ENCODE measurements at places on chromosomes 2 and 18.

DNA sequence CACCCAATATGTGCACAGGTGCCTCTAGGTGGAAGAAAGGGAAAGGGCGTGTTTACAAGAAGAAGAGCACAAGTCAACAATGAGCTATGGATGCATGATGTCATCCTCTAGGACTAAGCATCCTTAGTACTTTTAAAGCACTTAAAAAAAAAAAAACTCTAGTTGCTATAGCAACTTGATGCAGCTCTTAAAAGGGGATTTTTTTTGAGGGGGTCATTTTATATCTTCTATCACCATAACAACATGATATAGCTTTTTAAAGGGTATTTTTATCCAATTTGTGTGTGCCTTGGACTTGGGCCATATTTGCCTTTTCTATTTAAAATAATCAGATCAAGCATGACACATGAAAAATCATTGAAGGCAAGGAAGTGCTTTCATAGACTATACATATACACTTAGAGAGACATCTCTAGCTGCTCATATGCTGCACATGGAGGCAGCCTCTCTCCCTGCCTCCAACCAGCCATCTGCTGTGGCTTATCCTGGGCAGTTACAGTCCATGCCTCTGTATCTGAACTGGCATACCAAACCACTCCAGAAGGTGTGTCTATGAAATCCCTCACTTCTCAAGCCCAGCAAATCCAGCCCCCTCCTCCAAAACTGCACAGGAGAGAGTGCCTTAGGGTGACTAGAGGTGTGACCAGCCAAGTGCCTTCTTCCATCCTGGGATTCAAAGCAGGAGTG, 165.4 kb downstream of the MSH2 start:
- DNase-seq, result no peak

GRCh38 chr2:67799886-67800285, 262.9 kb downstream of the C1D start:
- DNase-seq, result no peak

DNA sequence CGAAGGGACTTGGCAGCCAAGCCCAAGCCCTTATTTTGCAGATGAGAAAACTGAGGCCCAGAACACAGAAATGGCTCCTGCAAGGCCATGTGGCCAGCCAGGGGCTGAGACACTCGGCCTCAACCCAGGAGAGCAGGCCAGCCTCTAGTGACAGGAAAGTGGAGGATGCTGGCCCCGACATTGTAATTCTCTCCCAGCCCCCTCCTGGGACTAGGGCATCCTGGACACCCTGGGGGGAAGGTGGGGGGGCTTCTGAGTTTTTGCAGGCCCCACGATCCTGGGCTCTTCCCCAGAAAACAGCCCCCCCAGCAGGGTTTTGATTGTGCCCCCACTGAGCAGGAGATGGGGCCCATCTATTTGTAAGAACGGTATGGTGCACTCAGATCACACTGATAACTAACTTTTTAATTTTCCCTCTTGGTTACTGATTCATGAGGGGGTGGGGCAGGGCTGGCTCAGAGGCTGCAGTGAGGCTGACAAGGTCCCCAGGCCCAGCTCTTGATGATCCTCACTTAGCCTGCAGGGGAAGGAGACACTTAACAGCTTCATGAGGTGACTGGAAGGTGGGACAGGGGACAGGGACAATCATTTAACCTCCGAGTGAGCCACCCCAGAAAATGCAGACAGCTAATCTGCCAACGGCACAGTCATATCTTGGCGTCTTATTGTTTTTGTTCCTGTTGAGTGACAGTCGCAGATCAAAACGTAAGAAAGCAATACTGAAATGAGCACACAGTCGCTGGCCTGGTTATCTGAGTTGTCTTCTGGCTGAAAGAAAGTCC, 18.9 kb downstream of the SMAD7 start:
- no peak for DNase-seq

DNA sequence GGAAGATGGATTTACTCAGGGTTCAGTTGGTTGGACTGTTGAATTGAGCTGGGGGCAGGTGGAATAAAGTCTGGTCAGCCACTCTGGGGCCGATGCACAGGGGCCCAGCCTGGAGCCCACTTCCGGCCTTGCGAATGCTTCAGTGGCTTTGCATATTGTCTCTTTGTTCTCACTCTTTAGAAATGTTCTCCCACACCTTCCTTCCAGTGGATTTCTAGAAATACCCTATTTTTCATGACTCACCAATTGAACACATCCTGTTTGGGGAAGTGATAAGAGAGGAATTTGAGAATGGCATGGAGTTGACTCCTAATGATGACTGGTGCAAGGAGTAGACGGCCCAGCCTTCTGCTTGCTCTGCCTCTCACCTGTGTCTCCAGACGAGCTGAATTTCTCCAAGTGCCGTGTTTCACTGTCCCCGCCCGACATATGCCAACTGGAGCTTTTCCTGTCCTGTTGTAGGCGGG, 28.1 kb downstream of the ASAP2 start:
- DNase-seq, result no peak

- no peak for DNase-seq
Measured at GRCh38 chr2:232488097-232488711, 570 bp upstream of the ECEL1 start.

GRCh38 chr2:35978218-35978617, 377.4 kb upstream of the CRIM1 start:
- DNase-seq, result no peak

DNA sequence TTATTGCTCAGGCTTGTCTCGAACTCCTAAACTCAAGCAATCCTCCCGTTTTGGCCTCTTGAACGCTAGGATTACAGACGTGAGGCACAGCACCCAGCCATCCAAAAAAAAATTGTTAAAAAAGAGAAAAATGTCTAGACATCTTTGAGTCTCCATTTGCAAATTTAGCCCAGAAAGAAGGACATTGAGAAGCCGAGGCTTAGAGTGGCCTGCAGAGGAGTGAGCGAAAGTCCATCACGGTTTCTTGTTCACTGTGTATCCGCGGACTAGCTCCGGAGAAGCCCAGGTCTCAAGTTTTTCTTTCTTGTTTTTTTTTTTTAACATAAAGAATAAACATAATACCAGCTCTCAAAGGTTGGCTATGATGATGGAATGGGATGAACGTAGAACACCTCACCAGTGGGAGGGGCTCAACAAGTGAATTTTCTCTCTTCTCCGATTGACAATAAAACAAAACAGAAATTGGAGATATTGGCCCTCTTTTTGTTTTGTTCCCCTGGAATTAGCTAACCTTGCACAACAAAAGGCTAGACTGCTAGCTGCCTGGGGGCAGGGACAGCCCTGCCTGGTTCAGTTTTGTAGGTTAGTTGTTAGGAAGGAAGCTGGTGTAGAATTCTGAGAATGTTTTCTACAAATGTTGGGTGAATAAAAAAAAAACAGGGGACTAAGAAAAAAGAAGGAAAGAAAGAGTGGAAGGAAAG, 163.4 kb downstream of the MYCN start:
- no peak for DNase-seq

DNA sequence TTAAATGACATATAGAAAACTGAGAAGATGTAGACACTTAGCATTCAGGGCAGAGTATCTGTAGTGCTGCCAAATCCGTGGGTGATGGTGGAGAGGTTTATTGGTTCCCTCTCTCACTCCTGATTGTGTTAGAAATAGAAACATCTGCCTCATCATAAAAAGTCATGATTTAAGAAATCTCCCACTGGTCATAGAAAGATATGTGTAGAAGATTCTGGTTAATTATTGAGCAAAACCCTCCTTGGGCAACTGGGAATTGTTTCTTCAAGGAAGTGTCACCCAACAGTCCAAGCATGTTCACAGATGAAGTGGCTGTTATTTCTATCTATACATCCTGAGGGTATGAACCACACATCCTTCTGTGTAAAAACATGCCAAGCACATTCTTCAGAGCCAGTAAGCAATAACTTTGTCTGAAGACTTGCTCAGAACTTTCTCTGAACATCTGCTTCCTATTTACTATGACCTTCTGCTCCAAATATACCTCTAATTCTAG, 33.6 kb upstream of the CHRNA1 start:
- DNase-seq, result no peak

- DNase-seq, result no peak
Measured at GRCh38 chr2:3840611-3841155, 137.3 kb downstream of the DCDC2C start.

GRCh38 chr18:57208047-57208446, 61.2 kb downstream of the BOD1L2 start:
- DNase-seq, result no peak

All from T follicular helper cell (primary cell).